ENCODE measurements at places on chromosomes 12 and 14.

GRCh38 chr14:40010961-40011360, 578.7 kb upstream of the FBXO33 start:
- no peak for DNase-seq

GRCh38 chr14:101033006-101033405, 129.5 kb upstream of the RTL1 start:
- DNase-seq = no peak

DNA sequence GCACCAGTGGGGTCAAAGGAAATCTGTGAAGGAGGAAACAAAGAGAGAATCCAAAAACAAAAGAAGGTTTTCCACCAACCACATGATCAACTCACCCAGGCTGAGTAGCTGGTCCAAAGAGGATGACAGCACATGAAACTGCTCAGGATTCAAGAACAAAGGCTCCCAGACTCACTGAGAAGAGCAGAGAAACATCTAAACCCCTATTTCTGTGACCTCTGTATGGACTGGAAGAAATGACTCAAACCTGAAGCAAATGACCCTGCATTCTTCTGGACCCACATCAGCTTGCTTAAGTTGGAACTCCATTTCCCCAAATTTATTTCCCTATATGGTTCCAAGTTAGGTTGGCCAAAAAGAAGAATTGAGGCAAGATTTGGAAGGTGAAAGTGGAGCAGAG, 26.3 kb downstream of the TC2N start:
- DNase-seq = no peak

GRCh38 chr12:45591635-45592034, 137.9 kb upstream of the ARID2 start:
- DNase-seq = no peak

- DNase-seq = no peak
These were observed 134.1 kb downstream of the GPHN start for GRCh38 chr14:66641861-66642635.

DNA sequence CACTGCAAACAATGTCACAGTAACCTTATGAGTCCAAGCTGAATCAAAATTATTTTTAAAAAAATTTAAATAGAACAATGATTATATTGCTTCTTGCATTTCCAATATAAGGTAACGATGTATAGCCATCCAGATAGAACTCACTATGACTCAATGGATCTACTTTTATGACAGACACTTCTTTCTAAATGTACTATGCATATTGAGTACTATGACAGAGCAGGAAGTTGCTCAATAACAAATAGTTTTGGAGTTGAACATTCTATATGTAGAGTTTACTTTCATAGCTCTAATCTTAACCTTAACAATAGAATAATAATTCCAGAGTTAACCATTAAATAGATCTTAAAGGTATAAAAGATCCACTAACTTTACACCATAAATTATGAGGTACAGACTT, 46.7 kb upstream of the ALG10B start:
- DNase-seq = no peak

DNA sequence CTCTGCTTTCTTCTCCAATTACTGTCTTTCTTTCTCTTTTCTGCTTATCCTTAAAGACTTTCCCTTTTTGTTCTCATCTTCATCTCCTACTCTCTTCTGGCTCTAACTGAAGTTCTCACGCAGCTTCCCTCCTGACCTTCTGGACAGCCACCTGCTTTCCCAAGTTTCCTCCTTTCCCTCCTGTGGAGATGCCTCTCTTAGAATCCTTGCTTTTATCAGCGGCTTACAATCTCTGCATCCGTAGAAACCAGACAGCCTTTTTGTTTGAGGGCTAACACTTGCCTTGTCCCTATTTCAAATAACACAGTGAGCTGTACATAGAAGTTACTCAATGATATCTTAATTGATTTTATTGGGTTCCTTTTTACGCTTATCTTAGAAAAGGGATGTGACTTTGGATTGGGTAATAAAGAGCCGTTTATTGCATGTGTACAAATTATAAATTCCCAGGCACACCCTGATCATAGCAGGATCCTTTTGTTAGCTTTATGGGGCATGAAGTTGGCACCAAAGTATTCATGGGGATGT, 2.1 kb upstream of the LGALS3 start:
- no peak for DNase-seq

GRCh38 chr12:77339610-77340009, 274.2 kb upstream of the E2F7 start:
- DNase-seq = no peak

DNA sequence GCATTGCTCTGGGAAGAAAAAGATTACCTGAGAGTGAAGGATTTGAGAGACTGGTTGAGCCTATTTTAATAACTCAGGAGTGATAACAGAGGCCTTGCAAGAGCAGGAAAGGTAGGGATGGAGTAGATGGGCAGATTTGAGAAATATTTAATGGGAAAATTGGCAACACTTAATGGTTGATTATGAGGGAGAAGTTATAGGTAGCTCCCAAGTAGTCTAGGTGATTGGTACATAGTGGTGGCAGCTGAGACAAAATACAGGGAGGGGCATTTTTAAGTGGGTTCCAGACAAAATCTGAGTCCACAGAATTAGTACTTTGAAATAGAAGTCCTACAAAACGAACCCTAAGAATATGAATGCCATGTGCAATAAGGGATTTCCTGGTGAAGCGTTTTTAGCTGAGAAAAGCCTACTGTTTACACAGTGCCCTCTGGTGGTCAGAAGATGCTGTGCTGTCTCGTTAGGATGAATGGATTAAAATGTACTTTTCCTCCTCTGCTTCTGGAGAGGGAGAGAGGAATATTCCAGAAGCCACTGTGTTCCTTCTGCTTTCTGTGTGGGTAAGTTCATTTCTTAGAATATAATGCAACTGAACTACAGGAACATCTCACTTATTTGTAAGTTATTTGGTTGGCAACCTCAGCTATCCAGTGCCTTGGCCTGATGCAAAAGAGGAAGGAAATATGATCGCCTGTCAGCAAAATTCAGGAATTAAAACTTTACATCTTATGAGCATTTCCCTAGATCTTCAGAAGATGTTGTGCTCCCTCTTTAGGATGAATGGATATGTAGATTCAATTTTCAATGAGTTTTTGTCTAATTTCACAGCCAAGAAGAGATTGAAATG, 6.5 kb downstream of the ZBTB1 start:
- peak; percentile 40 for DNase-seq

GRCh38 chr12:113727651-113728061, 238.5 kb downstream of the RBM19 start:
- no peak for DNase-seq

- peak; percentile 24 for DNase-seq
These were observed 20.7 kb downstream of the GTF2A1 start for GRCh38 chr14:81200054-81200453.

DNA sequence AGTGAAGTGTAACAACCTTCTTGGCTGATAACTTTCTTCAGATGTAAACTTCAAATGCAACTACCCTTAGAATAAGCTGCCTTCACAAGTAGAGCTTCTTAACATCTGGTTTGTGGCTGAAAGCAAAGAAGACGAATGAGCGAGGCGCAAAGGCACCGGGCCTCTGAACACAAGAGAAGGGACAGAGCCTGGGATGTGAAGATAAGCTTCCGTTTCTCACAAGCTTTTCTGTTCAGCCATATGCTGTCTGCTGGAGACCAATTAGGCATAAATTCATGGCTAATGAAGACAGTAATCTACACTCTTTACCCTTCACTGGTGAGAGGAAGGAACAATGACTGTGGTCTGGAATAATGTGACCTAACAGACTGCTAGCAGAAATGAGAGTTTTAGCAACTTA, 195.2 kb downstream of the ATXN7L3B start:
- no peak for DNase-seq

DNA sequence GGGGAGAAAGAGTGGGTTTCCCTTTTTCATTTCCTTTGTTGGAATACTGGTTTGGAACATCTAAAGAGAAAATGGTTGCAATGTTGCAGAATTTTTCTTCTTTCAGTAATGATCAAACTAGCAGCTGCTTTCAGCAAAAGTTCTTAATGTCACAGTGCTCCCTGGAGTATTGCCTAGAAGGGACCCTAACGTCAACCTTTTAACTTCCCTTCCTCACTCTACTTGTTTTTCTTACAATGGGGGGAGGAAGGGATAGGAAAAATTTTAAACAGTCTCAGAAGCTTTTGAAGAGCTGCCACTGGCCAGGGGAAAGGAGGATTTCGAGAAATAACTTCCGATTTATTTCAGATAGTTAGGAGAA, 521.8 kb downstream of the MED13L start:
- no peak for DNase-seq

GRCh38 chr14:105860615-105861580, 334.5 kb downstream of the TMEM121 start:
- peak; percentile 6 for DNase-seq

DNA sequence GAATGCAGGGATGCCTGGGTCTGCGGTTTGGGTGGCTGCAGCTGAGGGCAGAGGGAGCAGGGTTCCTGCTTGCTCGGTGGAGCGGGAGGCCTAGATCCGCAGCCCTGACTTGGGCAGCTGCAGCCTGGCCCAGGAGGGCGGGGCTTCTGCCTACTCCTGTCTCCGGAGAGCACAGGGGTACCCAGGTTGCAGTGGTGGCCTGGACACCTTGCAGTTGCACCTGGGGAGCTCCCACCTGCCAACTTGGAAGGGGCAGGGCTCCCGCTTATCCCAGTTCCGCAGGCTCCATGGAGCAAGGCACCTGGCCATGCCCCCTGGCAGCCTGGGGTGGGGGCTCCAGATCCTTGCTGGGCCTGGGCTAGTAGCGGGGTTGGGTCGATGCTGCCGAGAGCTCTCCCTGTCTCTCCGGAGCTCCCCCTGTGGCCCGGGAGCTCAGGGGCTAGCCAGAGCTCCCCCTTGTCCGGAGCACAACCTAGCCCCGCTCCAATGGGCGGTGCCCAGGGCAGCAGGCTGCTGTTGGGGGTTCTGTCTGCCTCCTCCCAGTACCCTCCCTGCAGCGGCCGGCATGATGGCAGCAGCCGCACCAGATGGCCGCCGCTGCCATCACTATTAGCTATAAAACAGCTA, 136.4 kb downstream of the PTPRR start:
- no peak for DNase-seq

- no peak for DNase-seq
These were observed 83.5 kb downstream of the SLC25A47 start for GRCh38 chr14:100406505-100407131.

GRCh38 chr12:79883216-79883615, 51.7 kb downstream of the PPP1R12A start:
- DNase-seq = no peak

DNA sequence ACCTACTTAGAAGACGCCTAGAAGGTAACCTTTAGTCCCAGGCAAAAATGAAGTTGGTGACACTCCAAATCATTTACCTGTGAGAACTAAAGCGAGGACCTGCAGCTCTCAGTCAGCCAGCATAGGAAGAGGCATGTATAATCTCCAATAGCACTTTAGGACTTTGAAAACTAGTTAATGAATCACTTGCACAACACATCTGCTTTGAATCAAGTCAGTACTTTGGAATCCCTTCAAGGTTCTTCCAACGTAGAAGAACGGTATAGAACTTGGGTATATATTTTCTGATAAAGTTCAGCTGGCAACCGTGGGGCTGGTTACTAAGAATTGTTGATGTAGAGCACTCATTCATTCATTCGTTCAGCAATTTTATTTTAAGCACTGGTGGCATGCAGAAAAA, 251.9 kb downstream of the TMEM132D start:
- no peak for DNase-seq

- DNase-seq = no peak
These were observed 20.8 kb upstream of the CEBPE start for GRCh38 chr14:23139874-23140273.

DNA sequence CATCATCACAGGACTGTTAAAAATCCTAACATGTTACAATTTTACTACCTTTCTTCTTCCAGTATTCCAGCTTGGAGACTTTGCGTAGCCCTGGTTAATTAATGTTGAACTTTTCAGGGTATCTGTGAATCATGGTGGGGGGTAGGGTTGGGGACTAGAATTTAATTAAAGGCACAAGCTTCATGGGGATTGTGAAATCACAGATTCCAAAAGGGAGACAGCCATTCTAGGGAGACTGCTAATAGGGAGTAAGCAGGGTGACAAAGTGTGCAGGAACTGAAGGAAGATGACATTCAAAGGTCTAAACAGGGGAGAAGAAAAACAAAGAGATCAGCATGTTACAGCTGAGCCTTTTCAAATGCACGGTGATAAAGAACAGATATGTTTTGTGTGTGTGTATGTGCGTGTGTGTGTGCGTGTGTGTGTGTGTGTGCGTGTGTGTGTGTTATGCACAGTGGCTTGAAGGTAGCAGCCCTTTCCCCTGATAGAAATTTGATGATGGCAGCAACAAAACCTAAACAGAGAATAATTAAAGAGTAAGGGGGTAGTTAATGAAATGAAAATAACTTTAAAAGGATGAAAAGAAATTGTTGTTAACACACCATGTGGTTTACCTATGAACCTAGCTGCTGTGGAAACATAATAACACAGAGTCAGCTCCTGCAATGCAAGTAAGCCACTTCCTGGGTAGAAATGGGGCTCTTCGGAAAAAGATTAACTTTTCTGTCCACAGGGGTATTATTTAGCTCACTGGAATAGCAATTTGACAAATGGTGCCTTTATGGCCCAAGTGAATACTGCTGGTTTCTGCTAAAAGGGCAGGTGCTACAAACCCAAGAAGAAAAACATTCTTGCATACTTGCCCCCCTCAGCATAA, 581.7 kb downstream of the DIO2 start:
- no peak for DNase-seq

DNA sequence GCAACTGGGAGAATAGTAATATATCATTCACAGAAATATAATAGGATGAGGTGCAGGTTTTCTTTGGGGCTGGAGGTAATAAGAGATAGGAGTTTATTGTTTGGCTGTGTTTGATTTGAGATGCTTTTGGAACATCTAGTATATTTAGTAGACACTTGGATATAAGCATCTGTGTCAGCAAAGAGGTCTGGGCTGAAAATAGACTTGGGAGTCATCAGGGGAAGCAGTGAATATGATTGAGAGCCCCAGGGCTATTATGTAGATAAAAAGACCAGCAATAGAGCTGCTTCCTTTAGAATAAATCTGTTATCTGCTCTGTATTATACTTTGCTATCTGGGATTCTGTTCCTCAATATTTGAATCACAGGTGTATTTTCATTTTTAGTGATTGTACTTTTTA, 36.6 kb downstream of the SPATA7 start:
- no peak for DNase-seq

- no peak for DNase-seq
These were observed 16.4 kb upstream of the PLEKHH1 start for GRCh38 chr14:67516676-67517075.

- peak; percentile 21 for DNase-seq
These were observed 757 bp downstream of the SLC25A3 start for GRCh38 chr12:98594050-98594835.

- no peak for DNase-seq
These were observed 28.2 kb downstream of the TSPAN19 start for GRCh38 chr12:85007836-85008235.

- DNase-seq = no peak
These were observed 14.3 kb downstream of the PACS2 start for GRCh38 chr14:105328678-105329390.

- DNase-seq = no peak
These were observed 43.2 kb downstream of the CALM1 start for GRCh38 chr14:90440021-90440451.

DNA sequence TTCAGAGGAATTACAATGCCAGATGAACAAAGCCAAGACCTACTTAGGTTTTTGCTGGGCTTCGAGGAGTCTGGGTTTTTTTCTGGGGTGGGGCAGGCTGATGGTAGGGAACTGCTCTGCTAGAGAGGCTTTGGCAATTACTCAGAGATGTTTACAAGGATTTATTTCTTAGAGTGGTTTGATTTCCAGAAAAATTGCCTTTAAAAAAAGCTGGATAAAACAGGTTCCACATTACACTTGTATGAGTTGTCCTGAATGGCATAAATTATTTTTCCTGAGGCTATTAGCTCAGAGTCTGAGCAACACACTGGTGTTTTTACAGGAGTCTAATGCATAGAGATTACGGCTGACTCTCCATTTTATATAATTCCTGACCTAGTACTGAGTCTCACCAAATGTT, 118.5 kb upstream of the FRMD6 start:
- DNase-seq = no peak
